Left cardiac atrium (tissue), 4 donors: ENCODE measurements at places on chromosomes 7 and 10.
A peak's percentile ranks its signal among the peaks of the same experiment; 100 is the strongest.

GRCh38 chr7:111429781-111430180 lies 132.5 kb downstream of the IMMP2L start:
- DNase-seq, result no peak

GRCh38 chr10:110093722-110094121 lies 85.9 kb downstream of the ADD3 start:
- DNase-seq, result no peak

GRCh38 chr10:44382131-44382858 lies 2.6 kb downstream of the CXCL12 start:
- peak; percentile 24 for DNase-seq

DNA sequence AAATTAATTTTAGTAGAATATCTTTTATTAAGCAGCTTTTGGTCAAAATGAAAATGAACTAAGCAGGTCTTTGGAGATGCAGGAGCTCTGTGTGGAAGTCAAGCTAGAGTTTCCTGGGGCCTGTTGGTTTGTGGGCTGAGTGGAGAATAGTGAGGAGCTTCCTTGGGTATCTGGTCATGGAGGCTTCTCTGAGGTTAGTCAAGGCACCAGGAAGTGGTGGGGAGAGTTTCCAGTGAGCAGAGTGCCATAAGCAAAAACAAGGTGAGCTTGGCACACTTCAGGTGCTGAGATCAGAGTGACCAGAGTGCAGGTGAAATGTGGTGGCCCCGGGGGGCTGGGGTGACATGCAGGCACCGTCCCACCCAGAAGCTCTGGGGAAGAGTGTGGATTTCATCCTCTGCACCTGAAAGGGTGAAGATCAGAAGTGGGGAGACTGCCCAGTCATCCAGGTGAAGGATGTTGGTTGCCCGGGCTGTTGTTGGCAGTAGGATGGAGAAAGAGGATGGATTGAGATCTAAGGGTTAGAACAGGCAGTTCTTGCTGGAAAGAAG lies 77.4 kb downstream of the WDR37 start:
- DNase-seq, result no peak

GRCh38 chr7:151607464-151607867 lies 87.8 kb upstream of the RHEB start:
- DNase-seq, result no peak
